Stimulated activated CD8-positive, alpha-beta memory T cell treated with anti-CD3 and anti-CD28 coated beads, Interleukin-4, amount 100 ng/mL, for 4 hours (primary cell): ENCODE measurements at places on chromosomes 12 and 14.

- peak; percentile 77 for DNase-seq
These were observed 62.6 kb upstream of the RESF1 start for GRCh38 chr12:31896514-31897039.

DNA sequence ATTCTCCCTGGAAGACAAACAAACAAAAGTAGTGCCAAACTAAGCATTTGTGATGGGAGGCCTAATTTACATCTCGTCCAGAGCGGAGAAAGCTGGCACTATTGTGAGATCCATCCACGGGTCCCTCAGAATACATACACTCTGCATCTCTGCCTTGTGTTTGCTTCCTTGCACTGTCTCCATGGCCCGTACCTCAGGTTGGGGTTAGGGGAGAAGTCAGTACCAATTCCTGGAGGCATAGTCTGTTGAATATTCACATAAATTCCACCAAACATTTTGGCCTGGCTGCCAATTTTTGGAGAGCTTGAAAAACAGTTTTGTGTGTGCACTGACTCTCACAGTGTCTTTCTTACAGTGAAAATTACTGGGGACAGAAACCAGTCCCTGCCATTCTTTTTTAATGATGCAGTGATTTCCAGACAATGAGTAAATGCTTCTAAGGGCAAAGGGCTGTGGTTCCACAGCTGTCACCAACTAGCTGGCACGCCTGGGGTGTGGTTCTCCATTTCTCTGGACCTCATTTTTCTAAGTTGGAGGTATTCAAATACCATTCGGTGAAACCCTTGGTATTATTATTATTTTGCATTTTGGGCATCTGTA is 119.7 kb upstream of the HIF1A start:
- DNase-seq, result no peak

GRCh38 chr14:99129211-99129696 is 142.7 kb downstream of the BCL11B start:
- no peak for DNase-seq

- DNase-seq, result no peak
These were observed 38.8 kb downstream of the EVL start for GRCh38 chr14:100104006-100104352.

DNA sequence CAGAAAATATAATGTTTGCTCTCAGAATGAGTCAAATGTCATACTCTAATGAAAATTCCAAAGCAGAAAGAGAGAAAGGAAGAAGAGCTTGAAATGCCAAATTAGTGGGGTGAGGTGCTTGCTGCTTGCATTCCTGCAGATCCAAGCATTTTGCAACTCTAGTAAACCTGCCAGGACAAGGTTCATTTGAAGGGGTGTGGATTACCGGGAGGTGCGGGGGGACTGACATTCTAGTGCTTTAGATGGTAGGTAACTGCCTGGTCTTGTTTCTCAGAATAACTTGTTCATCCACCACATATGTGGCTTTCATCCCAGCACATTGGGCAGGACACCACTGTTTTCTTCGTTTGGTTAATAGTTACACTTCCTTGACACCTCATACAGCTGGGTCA is 144.4 kb downstream of the AKAP6 start:
- DNase-seq, result no peak

GRCh38 chr12:110109037-110109836 is 14.9 kb upstream of the IFT81 start:
- DNase-seq, result no peak

DNA sequence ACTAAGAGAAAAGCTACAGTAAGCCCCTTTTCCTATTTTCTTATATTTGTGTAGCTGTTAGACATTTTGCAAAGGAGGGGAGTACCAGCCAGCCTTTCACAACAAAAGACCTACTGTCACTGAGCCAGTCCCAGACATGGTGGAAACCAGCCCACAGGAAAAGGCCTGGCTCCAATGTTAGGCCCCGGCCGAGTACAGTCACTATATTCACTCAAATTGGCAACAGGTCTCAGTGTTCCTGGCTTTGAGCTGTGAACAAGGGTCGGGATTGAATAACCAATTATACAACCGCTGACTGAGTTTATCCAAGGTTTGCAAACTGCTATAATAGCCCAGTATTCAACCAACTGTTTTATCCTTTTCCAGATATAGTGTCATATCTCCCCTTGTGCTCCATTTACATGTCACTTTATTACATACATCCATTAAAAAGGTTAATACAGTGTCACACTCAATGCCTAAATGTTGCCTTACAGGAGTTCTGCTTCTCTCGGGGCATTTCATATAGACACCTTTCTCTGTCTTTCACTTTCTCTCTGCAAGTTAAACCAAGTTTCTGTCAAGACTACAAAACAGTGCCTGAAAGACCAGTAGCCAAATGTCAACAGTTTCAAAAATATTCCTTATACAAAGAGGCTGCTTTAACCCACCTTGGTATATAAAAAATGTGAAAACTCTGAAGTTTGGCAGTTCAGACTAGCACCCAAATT is 178.1 kb downstream of the SOX5 start:
- no peak for DNase-seq

- DNase-seq, result no peak
These were observed 2.1 kb upstream of the UBC start for GRCh38 chr12:124916374-124917134.
